ENCODE measurements at places on chromosomes 5 and 9. TPM values are rescaled to one million over a fixed set of nuclear protein-coding genes. Genes with fewer than 3 reads are reported as not detected.

- DNase-seq = no peak
These were observed 21.9 kb downstream of the ARRDC3 start for GRCh38 chr5:91361055-91361701.

DNA sequence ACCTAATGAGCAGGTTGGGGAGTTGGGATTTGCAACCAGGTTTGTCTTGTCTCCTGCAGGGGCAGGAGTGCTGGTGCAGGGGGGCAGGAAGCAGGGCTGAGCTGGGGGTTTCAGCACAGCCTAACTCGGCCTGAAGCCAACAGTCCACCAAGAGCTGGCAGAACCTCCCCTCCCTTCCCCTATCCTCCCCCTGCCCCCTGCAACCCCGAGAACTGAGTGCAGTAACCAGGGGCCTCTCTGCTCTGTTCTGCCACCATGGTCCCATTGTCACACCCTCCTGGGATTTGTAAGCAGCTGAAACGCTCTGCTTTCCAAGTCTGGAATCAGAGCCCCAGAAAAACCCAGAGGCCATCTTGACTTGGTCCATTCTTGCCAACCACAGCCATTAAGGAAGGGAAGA is 72.9 kb downstream of the ARHGEF37 start:
- no peak for DNase-seq

GRCh38 chr9:99075246-99075912 is 29.5 kb upstream of the TGFBR1 start:
- DNase-seq = no peak

- DNase-seq = no peak
These were observed 111.1 kb downstream of the WNK2 start for GRCh38 chr9:93295031-93295430.

GRCh38 chr9:82234160-82234943 is 245.8 kb downstream of the SPATA31D1 start:
- no peak for DNase-seq

DNA sequence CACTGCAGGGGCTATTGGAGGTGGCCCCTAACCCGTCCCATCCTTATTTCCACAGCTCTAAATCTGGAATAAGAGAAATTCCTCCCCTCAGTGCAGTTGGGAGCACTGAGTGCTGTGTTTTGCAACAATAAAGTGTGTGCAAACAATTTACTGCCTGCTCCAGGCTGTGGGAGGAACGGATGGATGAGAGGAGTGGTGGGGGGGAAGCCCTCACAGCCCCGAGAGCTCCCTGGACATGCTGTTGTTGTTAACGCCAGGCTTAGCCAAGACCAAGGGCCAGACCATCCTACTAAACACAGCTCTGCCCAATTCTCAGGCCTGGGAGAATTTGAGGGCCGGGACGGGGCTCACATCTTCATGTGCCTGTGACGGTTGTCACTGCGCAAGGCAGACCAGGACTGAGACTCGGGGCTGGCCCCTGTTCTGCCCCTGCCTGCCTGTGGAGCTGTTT is 200.2 kb downstream of the DAB2IP start:
- peak; percentile 25 for DNase-seq

GRCh38 chr9:131584858-131585257 is 39.5 kb downstream of the PRRT1B start:
- DNase-seq = no peak

DNA sequence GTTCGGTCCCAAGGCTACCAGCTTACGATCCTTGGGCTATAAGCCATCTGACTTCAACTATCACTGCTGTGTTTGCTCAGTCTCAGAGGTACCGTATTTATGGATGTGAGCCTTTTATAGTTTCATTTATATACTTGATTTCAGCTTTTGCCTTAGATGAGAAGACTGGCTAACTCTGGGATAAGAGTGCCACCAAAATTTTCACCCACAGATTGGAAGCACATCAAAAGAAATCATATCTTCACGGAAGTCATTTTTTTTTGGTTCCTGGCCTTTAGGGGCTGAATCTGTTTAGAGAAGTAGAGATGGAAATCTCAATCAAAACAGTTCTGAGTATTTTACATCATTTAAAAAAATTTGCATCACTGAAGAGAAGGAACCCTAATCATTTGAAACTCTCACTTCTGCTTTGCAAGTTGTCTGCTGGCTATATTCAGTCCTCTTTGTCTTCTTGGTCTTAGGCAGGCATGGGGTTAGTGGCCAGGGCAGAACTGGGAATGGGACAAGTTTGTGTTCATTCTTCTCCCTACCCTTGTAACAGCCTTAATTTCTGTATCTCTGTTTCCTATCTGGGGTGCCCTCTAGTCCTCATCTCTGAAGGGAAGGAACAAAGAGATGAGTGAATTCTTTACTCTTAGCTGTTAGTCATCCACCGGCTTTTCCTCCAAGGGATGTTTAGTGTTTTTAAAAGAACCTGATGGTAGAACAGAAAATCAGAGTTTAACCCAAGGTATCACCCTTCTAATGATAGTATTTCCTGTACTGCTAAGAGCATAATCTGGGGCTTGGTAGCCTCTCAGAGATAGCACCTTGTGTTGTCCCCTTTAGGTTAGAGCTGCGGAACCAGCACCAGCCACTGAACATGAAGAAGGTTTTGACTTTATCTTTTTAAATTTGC is 14.1 kb upstream of the TNFAIP8 start:
- no peak for DNase-seq

DNA sequence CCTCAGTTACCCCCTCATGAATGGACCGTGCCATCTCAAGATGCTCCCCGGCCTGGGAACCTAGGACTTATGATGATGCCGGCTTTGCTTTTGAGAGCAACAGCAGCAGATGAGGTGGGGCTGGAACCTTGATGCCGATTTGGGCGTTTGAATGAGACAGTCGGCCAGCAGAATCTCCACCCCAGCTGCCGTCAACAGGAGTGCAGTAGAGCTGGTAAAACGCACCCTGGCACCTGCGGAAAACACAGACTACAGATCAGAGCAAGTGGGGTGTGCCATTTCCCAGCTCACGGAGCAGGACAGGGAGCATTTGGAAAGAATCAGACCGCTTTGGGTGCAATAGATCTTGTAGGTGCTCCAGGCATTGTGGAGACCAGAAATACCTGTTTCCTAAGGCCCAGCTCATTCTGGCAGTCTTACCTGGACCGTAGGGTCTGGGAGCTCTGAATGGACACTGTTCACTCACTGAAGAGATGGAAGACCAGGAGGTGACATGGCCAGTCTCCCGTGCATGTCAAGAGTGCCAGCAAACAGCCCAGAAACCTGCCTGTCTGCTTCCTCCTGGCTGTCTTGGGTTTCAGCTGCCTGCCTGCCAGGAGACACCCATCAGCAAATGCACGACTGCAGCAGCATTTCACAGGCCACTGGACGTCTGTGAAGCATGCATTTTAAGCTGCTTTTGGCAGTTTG is 317.7 kb upstream of the IRX4 start:
- no peak for DNase-seq

DNA sequence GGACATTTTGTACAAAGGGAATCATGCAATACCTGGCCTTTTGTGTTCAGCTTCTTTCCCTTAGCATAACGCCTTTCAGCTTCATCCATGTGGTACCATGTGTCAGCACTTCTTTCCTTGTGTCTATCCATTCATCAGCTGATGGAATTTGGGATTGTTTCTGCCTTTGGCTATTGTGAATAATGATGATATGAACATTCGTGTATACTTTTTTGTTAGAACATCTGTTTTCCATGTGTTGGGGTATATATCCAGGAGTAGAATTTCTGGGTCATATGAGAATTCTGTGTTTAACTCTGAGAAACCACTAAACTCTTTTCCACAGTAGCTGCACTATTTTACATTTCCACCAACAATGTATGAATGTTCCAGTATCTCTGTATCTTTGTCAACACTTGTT is 14.8 kb upstream of the PRRC2B start:
- no peak for DNase-seq

GRCh38 chr5:72647806-72648205 is 140.6 kb upstream of the ZNF366 start:
- DNase-seq = no peak

GRCh38 chr9:89449261-89449671 is 48.6 kb downstream of the SEMA4D start:
- DNase-seq = no peak

GRCh38 chr9:10366171-10366779 is 246.5 kb downstream of the PTPRD start:
- no peak for DNase-seq

DNA sequence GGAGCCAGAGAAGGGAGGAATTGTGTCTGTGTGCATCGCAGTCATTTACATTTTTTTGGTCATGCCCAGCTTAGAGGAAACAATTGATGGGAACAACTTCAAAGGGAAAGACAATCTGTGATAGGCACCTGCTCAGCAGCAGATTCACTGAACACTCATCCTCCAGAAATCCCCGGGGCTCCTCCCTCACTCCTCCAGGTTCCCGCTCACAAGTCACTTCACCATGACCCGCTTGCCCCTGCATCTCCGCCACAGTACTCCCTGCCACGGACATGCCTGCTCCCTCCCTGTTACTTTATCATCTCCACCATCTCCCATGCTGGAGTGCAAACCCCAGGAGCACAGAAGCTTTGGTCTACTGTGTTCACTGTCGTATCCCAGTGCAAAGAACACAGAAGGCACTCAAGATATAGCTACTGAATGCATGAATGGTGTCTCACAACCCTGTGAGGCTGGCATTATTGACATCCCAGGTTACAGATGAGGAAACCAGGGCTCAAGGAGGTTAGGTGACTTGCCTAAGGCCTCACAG is 16.2 kb downstream of the LHX6 start:
- no peak for DNase-seq

- no peak for DNase-seq
These were observed 267.2 kb downstream of the RAB3C start for GRCh38 chr5:58849921-58850667.

DNA sequence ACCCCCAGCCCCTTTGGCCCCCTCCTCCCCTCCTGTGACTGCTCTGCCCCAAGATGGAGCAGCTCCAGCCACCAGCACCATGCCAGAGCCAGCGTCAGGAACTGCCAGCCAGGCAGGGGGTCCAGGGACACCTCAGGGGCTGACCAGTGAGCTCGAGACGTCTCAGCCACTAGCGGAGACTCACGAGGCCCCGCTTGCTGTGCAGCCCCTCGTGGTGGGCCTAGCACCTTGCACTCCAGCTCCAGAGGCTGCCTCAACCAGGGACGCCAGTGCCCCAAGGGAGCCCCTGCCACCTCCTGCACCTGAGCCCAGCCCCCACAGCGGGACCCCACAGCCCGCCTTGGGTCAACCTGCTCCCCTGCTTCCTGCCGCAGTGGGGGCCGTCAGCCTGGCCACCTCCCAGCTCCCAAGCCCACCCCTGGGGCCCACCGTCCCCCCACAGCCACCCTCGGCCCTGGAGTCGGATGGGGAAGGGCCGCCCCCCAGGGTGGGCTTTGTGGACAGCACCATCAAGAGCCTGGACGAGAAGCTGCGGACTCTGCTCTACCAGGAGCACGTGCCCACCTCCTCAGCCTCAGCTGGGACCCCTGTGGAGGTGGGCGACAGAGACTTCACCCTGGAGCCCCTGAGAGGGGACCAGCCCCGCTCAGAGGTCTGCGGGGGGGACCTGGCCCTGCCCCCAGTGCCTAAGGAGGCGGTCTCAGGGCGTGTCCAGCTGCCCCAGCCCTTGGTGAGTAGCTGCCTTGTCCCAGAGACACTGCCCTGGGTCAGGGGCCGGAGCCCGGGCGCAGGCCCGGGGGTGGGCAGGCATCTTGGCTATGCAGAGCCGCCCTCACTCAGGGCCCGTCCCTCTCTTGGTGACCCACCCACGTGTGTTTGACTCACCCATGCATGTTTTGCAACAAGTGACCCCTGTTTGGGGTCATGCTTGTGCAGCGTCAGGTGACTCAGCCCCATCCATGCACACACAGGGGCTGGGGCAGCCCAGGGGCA is 105.2 kb downstream of the WNK2 start:
- DNase-seq = no peak

DNA sequence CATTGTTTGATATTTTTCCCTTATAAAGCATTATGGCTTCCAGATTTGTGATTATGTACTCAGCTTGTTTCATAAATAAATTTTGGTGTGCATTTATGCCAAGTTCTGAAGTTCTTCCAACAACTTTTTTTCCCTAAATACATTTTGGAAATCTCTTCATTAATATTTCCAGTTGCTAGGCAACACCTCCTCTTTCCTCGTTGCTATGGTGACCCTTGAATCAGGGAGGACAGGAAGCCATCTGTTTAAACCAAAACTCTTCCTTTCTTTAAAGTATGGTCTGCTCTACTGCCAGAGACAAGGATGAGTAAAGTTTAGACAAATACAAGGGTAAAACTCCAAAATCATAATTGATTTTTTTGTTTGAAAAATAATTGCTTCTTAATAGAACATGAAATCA is 779.3 kb downstream of the CDH9 start:
- DNase-seq = no peak

- no peak for DNase-seq
These were observed 29.3 kb downstream of the FUBP3 start for GRCh38 chr9:130608554-130609134.

GRCh38 chr9:120153258-120153657 is 426.7 kb downstream of the CDK5RAP2 start:
- no peak for DNase-seq

- no peak for DNase-seq
These were observed 1094.9 kb downstream of the MAT2B start for GRCh38 chr5:164600274-164600673.

DNA sequence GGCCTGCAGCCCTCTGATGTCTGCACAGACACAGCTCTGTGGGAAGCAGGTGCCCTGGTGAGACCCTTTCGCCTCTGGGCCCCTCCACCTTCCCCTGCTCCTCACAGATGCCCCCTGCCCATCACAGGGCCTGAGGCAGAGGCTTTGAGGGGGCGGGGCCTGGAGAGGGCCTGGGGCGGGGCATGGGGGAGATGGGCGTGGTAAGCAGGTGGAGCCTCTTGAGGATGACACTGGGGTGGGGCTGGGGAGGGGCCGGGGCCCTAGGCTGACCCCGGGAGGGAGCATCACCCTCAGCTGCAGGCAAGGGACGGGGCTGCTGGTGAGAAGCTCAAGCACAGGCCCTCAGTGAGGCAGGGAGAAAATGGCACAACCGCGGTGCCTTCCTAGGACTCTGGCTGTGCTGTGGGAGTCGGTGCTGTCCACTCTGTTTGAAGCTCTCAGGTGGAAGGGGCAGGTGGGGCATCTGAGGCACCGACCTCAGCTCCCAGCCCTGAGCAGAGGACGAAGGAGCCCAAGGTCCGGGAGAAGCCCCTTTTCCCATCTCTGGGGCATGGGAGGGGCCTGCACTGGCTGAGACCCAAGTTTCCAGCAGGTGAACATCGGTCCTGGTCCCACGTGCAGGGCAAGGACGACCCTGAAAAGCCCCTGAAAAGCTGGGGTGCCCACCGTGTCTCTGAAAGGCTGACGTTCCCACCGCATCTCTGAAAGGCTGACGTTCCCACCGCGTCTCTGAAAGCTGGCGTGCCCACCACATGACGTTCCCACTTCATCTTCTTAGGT is 17.5 kb upstream of the SLC9A3 start:
- DNase-seq = no peak

GRCh38 chr9:132474253-132474652 is 64.2 kb downstream of the CFAP77 start:
- no peak for DNase-seq

- no peak for DNase-seq
These were observed 50.8 kb upstream of the PCSK1 start for GRCh38 chr5:96483878-96484277.

Gene DAPK1
- total RNA-seq = 42.6 TPM

Gene SLC25A48
- 1.8 TPM for total RNA-seq

Gene AIF1L
- 33.8 TPM for total RNA-seq

Gene B4GALT1
- 60.8 TPM for total RNA-seq

Gene NPDC1
- total RNA-seq = 63.1 TPM

Gene IL9
- total RNA-seq = not detected

Gene PCDHGB3
- 5.3 TPM for total RNA-seq

Gene PWWP2A
- 39.3 TPM for total RNA-seq

Gene PCDHA3
- total RNA-seq = 2.8 TPM

Gene EQTN
- total RNA-seq = not detected

Gene AJM1
- 1.0 TPM for total RNA-seq

Gene ADGRD2
- 2.9 TPM for total RNA-seq

Gene PCDHGA6
- total RNA-seq = 8.3 TPM

Gene SPINK7
- not detected for total RNA-seq

Gene PCDHB8
- 0.73 TPM for total RNA-seq

Gene LOX
- 22.4 TPM for total RNA-seq

All from breast epithelium (tissue), 4 donors.